ENCODE measurements at places on chromosomes 6 and 20.

GRCh38 chr6:74689601-74690000 is 516.3 kb downstream of the COL12A1 start:
- H3K27ac ChIP-seq = no peak overlapping the region
- H3K4me1 ChIP-seq = no peaks in the 10 kb centered on the region
- H3K4me3 ChIP-seq = no peak overlapping the region
- no peaks in the 10 kb centered on the region for H3K36me3 ChIP-seq
- no peak for DNase-seq

GRCh38 chr6:98514073-98514720 is 320.2 kb upstream of the POU3F2 start:
- H3K36me3 ChIP-seq = no peaks in the 10 kb centered on the region
- H3K27ac ChIP-seq = no peak overlapping the region
- no peaks in the 10 kb centered on the region for H3K27me3 ChIP-seq
- H3K4me3 ChIP-seq = no peak overlapping the region

DNA sequence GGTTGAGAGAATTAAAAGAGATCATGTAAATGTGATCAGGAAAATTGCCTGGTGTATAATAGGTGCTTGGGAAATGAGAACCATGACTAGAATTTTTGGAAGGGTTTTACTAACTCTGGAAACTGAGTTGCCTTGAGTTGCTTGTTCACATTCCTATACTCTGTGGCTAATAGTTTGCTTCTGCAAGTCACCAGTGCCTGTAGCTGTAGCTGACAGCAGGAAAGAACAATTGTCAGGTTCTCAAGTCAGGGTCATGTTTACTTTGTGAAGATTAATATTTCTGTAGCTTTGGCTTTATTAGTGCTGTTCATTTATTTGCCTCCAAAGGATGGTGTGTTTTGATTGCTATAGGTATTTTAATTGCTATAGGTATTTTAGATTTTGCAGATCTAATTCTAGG is 86.5 kb downstream of the EYA2 start:
- H3K36me3 ChIP-seq = peaks cover 7% of the 10 kb centered on the region
- DNase-seq = no peak
- H3K4me1 ChIP-seq = no peaks in the 10 kb centered on the region
- H3K4me3 ChIP-seq = no peak overlapping the region
- H3K27me3 ChIP-seq = peaks cover 30% of the 10 kb centered on the region

GRCh38 chr6:16731478-16732051 is 29.7 kb downstream of the ATXN1 start:
- peaks cover 16% of the 10 kb centered on the region for H3K4me1 ChIP-seq
- no peak overlapping the region for H3K27ac ChIP-seq
- peak overlapping the region; percentile 43 for H3K4me3 ChIP-seq
- DNase-seq = no peak
- H3K27me3 ChIP-seq = no peaks in the 10 kb centered on the region

- peaks cover 7% of the 10 kb centered on the region for H3K4me1 ChIP-seq
- H3K4me3 ChIP-seq = no peak overlapping the region
- no peaks in the 10 kb centered on the region for H3K36me3 ChIP-seq
- peaks cover 26% of the 10 kb centered on the region for H3K27me3 ChIP-seq
These were observed 30.0 kb upstream of the TMEM14A start for GRCh38 chr6:52640916-52641315.

Data from stimulated activated naive B cell treated with anti-CD40 and anti-IgM and Interleukin-4, amounts not matched to agents 10 μg/mL and 1 μg/mL and 100 μg/mL, for 72 hours (primary cell).